Prostate gland (tissue), 2 donors: ENCODE measurements at places on chromosomes 7 and 10.

DNA sequence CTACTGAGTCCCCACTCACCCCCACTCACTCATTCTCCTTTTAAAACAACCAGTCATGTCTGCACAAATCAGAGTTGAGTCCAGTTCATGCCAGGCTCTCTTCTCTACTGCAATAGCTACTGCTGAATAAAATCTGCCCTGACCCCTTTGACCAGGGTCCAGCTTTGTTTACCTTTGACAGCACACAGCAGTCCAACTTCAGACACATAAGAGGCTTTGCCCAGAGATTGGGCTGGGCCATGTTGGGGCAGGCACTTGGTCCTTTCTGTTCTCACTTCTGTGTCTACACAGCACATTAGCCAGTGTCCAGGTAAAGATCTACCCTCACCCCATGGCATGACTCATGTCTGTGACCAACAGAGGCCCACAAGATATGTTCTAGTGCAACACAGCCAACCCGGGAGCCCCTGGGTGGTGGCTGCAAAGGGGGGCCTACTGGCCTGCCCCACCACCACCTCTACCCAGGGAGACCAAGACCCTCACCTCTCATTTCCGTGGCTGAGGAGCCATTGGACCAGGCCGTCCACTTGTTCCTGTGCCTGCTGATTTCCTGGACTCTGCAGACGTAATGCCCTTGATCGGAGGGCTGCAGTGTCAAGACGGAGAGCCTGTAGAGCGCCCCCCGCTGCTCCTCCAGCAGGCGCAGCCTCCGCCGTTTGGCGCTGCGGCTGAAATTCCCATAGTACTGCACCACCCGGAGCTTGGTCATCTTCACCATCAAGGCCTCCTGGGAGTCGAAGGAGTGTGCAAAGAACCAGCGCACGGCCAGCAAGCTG lies 8.0 kb downstream of the VSTM4 start:
- DNase-seq = no peak

GRCh38 chr7:23238983-23239652 lies 7.5 kb upstream of the GPNMB start:
- DNase-seq = no peak

DNA sequence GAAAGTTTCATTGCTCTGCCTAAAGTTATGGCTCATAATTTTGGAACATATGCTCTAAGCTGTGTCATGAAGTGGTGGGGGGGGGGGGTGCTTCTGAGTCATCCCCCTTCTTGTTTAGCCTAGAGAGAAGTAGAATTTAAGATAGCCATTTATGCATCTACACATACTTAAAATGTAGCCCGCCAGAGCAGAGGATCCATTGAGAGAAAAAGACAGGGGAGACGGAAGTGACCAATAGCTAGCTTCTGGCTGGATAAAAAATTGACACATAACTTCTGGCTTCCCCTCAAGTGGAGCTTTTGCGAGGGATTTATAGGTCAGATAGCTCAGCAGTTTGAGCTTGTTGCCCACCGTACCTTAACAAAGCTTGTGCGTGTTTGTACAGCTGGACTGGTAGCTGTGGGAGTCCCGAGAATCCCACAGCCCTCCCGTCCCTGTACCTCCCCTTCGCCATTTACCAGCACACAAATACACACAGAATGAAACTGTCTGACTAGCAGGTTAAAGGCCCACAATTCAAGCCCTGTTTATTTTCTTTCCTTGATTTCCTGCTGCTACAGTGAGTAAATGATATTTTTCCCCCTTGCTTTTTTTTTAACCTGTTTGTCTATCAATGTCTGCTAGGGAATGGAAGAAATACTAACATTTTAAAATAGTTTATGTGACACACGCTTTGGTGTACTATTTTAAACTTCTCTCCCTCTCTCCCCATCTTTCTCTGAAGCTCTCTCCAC lies 232.6 kb upstream of the FERD3L start:
- DNase-seq = no peak

GRCh38 chr7:135831455-135832195 lies 83.0 kb upstream of the FAM180A start:
- DNase-seq = no peak

DNA sequence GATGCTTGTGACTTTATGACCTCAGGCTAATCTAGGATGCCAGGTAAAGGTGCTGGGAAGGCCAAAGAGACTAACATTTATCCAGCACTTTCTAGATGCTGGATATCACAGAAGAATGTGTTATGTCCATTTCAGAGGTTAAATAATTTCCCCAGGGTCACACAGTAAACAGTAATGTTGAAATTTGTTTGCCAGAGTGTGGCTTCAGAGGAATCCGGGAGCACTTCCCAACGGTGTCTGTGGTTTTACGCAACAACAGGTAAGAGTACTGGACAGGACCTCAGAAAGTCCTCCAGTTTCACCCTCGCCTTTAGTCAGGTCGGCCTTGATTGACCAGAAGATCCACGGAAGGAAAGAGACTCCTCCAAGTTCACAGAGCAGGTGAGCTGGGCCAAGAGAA lies 1.7 kb downstream of the SHTN1 start:
- DNase-seq = no peak

DNA sequence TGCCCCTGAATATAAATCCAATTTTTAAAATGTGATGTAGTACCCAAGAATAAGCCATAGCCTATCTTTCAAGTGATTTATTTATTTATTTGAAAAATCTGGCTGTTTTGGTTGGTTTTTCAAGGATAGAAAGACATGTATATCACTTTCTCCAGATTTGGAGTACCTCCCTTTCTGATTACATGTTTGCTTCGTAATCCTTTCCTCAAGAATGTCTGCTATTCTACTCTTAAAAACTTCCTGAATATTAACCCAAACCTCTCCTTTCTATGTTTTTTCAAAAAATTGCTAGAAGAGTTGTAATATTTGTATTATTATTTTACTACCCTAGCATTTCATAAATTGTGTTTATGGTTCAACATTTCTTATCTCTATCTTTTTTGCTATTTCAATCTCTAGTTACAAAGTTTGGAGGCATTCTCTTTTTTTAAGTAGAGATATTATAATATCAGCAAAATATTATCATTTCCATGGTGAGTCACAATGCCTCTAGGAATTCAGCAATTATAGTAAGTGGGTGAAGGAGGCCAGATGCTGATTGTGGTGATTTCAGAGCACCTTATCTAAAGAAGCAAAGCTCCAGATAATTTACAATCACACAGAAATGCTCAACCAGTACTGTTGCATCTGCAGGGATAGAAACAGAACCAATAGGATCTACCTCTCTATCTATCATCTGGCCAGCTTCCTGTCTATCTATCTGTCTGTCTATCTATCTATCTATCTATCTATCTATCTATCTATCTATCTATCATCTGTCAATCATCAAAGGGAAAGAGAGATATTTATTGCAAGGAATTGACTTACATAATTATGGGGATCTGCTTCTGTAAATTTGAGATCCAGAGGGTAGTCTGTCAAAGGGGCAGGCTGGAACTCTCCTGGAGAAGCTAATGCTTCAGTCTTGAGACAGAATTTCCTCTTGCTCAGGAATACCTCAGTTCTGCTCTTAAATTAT lies 412.5 kb upstream of the SEMA3C start:
- DNase-seq = no peak

GRCh38 chr7:152025077-152025936 lies at the start of gene GALNT11:
TSS of gene GALNT11 (plus strand) at chr7:152025674. CDS start at chr7:152094228, 68,554 bp downstream.
- DNase-seq = peak; percentile 79

GRCh38 chr10:48804740-48805182 lies 120.1 kb downstream of the WDFY4 start:
- DNase-seq = no peak

DNA sequence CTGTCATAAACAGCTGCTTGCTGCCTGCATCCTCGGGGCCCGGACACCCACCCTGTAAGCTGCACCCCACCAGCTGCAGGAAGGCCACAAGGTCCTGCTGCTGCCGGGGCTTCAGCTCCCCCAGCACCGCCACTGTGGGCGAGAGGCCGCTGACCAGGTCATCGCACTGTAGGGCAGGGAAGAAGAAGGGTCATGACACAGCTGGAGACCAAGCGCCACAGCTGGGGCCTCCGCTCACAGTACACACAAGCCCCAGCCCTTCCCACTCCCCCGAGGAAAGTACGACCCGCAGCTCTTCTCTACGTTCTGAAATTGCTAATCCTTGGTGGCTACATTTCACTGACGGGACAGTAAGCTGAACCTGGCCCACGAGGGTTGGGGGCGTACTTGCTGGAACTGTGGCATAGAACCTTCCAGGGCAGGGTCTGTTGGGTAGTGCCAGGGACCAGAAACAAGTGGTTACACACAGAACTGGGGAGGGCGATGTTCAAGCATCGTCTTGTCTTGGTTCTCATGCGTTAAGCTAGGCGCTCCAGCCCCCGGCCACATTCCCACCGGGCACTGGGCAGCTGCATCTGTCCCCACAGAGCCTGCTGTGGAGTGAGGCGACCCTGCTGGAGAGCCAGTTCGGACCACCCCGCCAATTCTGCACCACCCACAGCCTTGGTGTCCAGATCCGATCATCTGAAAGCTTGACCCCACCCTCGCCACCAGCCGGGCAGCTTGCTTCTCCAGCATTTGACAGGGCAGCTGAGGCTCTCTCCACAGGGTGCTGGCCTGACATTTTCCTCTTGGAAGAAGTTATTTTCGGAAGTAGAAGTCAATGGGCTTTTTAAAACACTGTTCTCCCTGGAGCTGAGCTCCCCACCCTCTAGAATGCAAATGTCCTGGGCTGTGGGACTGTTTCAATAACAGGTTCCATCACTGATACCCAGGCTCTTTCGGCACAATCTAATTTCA lies 50.8 kb downstream of the GSDME start:
- DNase-seq = no peak

GRCh38 chr10:112519133-112519761 lies 72.2 kb downstream of the VTI1A start:
- DNase-seq = no peak

- DNase-seq = no peak
These were observed 10.4 kb upstream of the FGFR2 start for GRCh38 chr10:121608469-121609190.

DNA sequence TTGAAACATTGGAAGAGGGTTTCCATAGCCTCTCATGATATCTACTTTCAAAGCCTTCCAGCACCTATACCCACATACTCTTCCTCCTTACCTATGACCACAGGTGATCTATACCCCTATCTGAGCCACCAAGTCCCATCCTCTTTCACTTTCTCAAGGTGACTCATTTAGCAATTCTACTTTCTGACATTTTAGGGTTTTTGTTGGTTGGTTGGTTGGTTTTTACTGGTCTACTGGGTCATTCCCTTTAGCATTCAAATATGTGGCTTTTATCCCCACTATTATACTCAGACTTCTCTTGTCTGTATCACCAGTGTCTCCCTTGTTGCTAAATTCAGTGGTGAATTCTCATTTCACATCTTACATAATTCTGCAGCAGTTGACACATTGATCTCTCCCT lies 130.4 kb upstream of the STEAP4 start:
- no peak for DNase-seq

DNA sequence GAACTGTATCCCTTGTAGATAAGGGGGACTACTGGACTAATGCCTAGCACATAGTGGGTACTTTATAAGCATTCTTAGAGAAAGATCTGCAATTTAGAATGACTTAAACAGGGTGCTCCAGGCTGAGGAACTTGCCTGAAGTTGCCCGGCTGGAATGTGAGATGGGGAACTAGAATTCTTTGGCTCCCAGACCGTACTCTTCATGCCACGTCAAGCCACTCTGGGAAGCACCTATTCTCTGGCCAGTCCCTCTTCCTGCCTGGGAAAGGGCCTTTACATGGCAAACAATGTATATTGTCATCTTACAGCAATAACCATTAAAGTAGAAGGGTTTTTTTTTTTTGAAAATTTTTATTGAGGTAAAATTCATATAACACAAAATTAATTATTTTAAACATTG lies 34.5 kb downstream of the ATXN7L1 start:
- DNase-seq = peak; percentile 64

- no peak for DNase-seq
These were observed 252.5 kb downstream of the RPS24 start for GRCh38 chr10:78286186-78286585.

DNA sequence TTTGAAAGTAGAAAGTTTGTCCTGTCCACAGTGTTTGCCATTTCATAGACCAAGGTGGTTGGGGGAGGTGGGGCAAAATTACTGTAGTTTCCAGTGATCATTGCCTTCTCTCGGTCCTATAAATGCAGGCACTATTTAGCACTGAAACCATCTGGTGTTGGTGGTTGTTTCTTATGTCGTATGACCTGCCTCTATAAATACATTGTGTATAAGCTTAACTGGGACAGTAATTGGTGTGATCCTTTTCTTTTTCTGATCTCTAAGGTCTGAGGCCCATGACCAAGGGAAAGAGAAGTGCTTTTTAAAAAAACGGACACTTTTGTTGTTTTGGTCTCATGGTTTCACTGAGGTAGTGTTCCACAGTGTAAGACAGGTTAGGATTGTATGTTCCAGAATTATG lies 63.1 kb downstream of the AUTS2 start:
- DNase-seq = no peak

DNA sequence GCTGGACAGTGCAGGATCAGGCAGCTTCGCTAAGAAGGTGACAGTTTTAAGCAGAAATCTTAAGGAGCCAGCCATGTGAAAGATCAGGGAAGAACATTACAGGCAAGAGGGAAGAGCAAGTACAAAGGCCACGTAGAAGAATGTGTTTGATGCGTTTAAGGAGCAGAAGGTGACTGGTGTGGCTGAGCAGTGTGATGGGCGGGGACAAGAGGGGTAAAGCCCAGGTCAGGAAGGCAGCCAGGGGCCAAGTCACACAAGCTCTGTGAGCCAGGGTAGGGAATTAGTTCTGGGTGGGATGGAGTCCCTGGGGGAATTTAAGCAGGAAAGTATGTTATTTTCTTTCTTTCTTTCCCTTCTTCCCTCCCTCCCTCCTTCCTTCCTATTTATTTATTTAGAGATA lies 166.9 kb downstream of the SH3PXD2A start:
- no peak for DNase-seq

DNA sequence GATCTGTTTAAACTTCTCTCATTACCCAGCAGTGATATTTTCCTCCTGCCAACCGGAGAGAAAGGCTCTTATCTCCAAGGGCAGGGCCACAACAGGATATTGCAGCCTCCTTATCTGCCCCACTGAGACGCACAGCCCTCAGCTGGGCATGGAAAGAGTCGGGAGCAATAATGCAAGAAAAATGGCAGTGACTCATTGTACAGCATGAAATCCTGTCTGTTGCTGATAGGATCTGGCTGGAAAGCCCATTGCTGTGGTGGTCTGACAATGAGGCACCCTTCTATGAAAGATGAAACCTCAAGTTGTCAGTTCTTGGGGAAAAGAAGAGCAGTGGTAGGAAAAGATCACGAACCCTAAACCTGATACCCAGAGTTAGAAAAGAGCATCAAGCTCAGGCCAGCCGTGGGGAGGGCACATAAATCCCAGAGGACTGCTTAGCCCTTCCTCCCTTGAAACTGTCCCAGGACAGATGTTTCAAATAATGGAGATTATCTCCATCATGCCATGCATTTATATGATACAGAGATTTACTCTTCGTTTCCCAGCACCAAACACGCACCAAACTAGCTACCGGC lies 47.0 kb upstream of the FIGNL1 start:
- no peak for DNase-seq

GRCh38 chr7:158821171-158822031 lies 7.9 kb downstream of the ESYT2 start:
- no peak for DNase-seq

DNA sequence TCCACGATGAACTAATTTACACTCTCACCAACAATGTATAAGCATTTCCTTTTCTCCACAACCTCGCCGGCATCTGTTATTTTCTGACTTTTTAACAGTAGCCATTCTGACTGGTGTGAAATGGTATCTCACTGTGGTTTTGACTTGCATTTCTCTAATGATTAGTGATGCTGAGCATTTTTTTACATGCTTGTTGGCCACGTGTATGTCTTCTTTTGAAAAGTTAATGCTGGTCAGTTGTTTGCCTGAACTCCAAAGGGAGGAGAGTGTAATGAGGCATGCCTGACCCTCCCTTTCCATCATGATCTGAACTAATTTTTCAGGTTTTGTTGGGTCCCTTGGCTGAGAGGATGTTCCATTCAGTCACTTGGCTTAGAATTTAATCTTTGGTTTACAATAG lies 50.7 kb upstream of the SVIL start:
- DNase-seq = no peak
